ENCODE measurements at places on chromosomes 16 and 17.
A peak's percentile ranks its signal among the peaks of the same experiment; 100 is the strongest.

GRCh38 chr17:10344816-10345215 lies 28.0 kb downstream of the MYH13 start:
- no peak for DNase-seq

DNA sequence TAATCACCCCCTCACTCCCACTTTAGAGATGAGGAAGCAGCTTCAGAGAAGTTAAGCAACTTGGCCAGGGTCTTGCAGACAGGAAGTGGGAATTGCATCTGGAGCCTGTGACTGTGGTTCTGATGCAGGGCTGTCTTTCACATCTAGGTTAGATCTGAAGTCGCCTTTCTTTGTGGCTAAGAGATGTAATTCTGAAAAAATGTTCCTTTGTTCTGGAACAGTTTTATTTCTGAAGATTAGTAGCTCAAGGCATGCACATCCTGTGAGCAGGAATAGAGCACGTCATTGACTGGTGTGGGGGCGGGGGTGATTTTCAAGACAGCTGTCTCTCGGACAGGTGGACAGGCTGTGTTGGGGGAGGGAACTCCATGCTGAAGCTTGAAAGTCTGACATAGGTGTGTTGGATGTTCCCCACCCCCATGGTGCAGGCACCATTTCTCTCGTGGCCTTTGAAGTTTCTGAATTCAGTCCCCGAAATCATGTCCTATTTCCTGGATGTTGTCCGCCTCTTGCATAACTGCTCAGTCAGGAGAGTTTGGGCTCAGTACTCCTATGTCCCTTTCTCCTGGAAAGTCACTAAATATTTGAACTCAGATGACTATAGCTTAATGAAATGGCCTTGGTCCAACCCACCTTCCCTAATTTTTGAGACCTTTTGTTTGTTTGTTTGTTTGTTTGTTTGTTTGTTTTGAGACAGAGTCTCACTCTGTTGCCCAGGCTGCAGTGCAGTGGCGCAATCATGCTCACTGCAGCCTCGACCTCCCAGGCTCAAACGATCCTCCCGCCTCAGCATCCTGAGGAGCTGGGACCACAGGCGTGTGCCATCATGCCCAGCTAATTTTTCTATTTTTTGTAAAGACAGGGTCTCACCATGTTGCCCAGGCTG lies 21.0 kb upstream of the HERPUD1 start:
- DNase-seq = peak; percentile 67

GRCh38 chr16:17397499-17397891 lies 73.3 kb downstream of the XYLT1 start:
- DNase-seq = peak; percentile 67

GRCh38 chr17:55784666-55785065 lies 33.8 kb downstream of the PCTP start:
- no peak for DNase-seq

GRCh38 chr16:81517150-81517499 lies 72.5 kb downstream of the CMIP start:
- DNase-seq = no peak

- DNase-seq = peak; percentile 80
These were observed 176.2 kb upstream of the FAM20A start for GRCh38 chr17:68777243-68777855.

DNA sequence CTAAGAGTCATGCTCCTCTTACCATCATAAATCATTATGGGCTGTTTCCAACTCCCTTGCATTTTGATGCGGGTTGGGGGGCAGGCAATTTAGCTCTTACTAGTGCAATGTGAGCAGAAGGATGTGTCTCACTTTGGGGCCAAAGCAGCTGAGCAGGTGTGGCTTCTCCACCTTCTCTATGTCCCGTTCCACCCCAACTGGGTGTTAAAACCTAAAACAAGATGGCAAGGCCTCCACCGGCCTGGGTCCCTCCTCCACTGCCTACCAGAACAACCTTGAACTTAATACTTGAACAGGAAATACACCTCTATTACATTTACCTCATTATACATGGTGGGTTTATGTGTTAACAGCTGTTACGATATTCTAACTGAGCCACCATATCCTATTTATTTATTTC lies 52.8 kb downstream of the TOX3 start:
- DNase-seq = no peak

GRCh38 chr16:4111748-4112696 lies 4.2 kb downstream of the ADCY9 start:
- DNase-seq = no peak

DNA sequence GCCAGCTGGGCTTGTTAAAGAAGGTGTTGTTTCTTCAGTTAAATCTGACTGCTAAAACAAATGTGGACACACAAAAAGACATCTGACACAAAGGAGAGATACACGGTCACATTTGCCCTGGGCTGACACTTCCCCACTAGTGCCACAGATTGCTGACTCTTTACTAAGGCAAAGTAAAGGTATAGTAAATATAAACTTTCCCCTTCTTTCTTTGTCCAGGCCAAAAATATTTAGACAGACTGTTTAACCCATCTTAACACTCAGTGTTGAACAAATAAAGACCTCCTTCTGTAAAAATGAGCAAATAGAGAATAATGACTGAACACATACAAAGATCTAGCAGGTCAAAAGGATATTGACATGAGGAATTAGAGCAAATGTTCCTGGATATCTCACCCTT lies 58.4 kb downstream of the SCNN1G start:
- DNase-seq = no peak

DNA sequence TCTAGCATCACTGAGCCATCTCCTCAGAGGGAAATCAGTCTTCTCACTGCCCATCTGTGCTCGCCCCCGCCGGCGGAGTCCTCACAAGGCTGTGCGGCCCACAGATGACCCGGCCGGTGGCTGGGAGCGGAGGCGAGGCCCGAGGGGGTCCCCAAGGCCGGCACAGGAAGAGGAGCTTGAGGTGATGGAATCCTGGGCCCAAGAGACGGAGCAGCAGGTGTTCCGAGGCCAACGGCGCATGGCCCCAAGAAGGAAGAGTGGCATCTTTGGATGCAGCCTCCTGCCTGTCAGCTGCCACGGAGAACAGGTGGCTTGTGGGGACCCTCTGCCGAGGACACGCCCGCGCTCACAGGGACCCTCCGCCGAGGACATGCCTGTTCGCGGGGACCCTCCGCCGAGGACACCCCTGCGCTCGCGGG lies 72.7 kb upstream of the GNG13 start:
- DNase-seq = no peak

DNA sequence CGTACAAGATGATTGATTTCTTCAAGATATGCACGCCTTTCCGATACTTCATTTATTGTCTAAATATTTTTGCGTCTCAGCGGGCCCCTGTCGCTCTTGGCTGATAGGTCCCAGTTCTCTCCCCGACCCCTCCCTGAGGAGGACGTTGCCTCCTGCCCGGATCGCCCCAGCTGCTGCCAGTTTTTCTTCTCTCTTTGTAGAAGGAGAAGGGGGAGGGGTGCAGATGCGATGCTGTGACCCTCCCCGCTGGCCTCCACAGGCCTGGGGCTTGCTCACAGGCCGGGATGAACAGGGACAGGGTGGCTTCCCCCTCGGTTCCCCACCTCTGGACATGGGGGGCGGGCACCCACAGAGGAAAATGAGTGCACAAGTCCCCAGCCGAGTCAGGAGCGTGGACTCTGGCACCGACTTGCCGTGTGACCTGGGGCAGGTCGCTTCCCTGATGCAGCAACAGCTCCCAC lies 53.6 kb upstream of the ZC3H18 start:
- DNase-seq = no peak

- no peak for DNase-seq
These were observed 8.7 kb upstream of the SDK2 start for GRCh38 chr17:73652886-73653480.

- DNase-seq = peak; percentile 99
These were observed at the start of gene TMEM97 for GRCh38 chr17:28318759-28319597. TMEM97 (plus strand) TSS chr17:28319200; CDS start chr17:28319240, 40 bp downstream.

GRCh38 chr17:44543213-44543904 lies 13.9 kb upstream of the FZD2 start:
- DNase-seq = no peak

GRCh38 chr16:82083710-82084353 lies 48.8 kb downstream of the HSD17B2 start:
- no peak for DNase-seq

DNA sequence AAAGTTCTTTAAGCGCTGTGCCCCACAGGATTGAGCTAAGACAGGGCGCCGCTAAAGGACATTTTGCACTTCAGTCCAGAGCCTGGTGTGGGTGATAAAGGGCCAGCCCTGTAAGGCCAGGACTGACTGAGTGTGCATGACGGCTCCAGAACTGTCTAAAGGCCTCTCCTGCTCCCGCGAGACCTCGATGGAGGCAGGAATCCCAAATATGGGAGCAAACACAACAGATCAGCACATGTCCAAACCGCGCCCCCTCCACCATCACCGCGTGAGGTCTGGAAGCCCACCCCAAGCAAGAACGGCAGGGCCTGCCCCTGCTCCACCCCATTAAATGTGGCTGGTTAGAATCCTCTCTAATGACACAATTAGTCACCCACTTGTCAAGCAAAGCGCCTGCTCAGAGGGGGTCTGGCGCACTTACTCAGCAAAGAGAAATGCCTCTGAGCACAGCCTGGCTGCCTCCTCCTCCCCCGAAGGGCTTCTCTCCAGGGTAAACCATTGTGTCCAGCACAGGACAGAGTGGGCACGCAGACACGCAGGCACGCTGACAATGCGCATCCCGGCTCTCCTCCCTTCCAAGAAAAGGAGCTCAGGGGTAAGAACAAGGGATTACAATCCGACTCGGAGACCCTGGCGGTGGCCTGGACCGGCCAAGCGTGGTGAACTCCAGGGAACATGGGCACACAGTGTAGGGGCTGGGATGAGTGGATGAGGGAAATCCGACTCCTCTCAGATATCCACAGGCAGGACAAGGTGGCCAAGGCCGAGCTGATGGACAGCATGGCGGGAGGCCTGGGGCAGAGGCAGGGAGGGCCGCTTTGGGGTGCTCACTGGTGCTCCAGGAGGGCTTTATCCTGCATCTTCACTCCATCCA lies 1.5 kb downstream of the MXRA7 start:
- no peak for DNase-seq

All from Ammon's horn (tissue), 1 donor.